Osteocyte (in vitro differentiated cells): ENCODE measurements at places on chromosomes 1 and 21.

GRCh38 chr1:247409869-247410544 is 6.0 kb upstream of the NLRP3 start:
- DNase-seq: no peak
- no peak overlapping the region for H3K4me3 ChIP-seq
- H3K4me1 ChIP-seq: peaks cover 2% of the 10 kb centered on the region
- H3K27ac ChIP-seq: no peak overlapping the region
- H3K27me3 ChIP-seq: peaks cover 8% of the 10 kb centered on the region
- no peaks in the 10 kb centered on the region for H3K36me3 ChIP-seq

DNA sequence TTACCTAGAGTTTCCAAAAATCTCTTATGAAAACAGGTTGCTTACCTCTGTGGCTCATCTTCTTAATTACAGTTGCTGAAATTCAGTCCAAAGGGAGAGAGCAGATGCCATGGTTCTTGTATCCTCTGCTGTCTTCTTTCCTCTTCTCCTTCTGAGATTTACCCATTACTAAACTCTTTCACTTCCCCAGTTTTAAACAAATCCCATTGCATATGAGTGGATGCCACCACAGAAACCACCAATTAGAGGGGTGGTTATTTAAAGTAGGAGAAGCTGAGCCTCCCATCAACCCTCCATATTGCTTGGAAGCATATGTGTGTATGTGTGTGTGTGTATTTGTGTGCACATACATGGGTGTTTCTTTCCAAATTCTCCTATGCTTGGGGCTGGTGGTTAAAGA is 128.5 kb upstream of the KCNK1 start:
- H3K36me3 ChIP-seq: no peaks in the 10 kb centered on the region
- H3K27ac ChIP-seq: no peak overlapping the region
- no peak overlapping the region for H3K4me3 ChIP-seq
- no peak for DNase-seq
- H3K27me3 ChIP-seq: peaks cover 2% of the 10 kb centered on the region
- no peaks in the 10 kb centered on the region for H3K4me1 ChIP-seq

GRCh38 chr1:43431676-43432075 is 22.1 kb downstream of the HYI start:
- H3K4me3 ChIP-seq: no peak overlapping the region
- no peak overlapping the region for H3K27ac ChIP-seq
- H3K4me1 ChIP-seq: no peaks in the 10 kb centered on the region
- H3K27me3 ChIP-seq: no peaks in the 10 kb centered on the region
- no peak for DNase-seq

- H3K36me3 ChIP-seq: no peaks in the 10 kb centered on the region
- DNase-seq: no peak
- no peak overlapping the region for H3K27ac ChIP-seq
- no peak overlapping the region for H3K4me3 ChIP-seq
- peaks cover 4% of the 10 kb centered on the region for H3K4me1 ChIP-seq
These were observed 45.5 kb downstream of the HUNK start for GRCh38 chr21:31918250-31918775.

DNA sequence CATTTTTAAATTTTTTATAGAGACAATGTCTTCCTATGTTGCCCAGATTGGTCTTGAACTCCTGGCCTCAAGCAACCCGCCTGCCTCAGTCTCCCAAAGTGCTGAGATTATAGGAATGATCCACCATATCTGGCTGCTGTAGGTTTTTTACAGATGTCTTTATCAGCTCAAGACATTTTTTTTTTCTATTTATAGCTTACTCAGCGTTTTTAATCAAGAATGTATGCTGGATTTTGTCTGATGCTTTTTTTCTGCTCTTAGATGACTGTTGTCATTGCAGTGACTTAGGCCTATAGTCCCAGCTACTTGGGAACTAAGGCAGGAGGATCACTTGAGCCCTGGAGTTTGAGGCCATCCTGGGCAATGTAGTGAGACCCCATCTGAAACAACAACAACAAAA is 72.5 kb downstream of the POFUT2 start:
- H3K27ac ChIP-seq: no peak overlapping the region
- DNase-seq: no peak
- peaks cover 2% of the 10 kb centered on the region for H3K4me1 ChIP-seq
- no peak overlapping the region for H3K4me3 ChIP-seq
- no peaks in the 10 kb centered on the region for H3K27me3 ChIP-seq

- H3K4me1 ChIP-seq: peaks cover 2% of the 10 kb centered on the region
- no peak for DNase-seq
- no peak overlapping the region for H3K27ac ChIP-seq
- no peak overlapping the region for H3K4me3 ChIP-seq
These were observed 243.0 kb downstream of the TRABD2B start for GRCh38 chr1:47754221-47754620.

DNA sequence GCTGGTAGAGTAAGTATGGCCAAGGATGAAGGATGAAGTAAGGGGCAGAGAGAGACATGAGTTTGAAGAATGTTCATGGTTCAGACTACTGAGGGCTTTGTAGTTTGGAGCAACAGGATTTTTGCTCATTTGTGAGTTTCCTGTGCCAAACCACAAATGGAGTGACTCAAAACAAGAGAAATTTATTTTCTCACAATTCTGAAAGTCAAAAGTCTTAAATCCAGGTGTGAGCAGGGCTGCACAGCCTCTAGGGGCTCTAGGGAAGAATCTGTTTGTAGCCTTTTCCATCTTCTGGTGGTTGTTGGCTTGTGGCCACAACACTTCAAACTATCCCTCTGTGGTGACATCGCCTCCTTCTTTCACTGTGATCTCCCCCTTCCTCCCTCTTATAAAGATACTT is 58.9 kb downstream of the RHOU start:
- peaks cover 5% of the 10 kb centered on the region for H3K27me3 ChIP-seq
- H3K27ac ChIP-seq: no peak overlapping the region
- no peak overlapping the region for H3K4me3 ChIP-seq

DNA sequence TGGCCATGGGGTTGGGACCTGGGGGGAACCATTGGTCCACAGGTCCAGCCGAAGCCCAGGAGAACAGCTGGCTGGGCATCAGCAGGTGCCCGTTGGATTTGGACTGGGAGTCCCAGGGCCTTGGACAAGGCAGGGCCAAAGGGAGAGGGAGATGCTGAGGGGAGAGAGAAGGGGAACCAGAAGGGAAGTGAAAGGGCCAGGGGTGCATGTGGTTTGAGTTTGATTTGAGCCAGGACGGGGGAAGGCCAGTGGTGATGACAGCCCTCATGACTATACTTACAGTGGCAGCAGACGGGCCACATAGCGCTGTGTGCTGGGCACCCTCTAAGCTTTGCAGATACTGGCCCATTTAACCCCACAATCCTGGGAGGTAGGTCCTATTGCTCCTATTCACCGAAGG is 18.8 kb downstream of the AGRN start:
- peaks cover 6% of the 10 kb centered on the region for H3K36me3 ChIP-seq
- H3K4me3 ChIP-seq: no peak overlapping the region
- peaks cover 6% of the 10 kb centered on the region for H3K4me1 ChIP-seq
- no peak for DNase-seq

- H3K36me3 ChIP-seq: no peaks in the 10 kb centered on the region
- no peak overlapping the region for H3K27ac ChIP-seq
- H3K4me1 ChIP-seq: no peaks in the 10 kb centered on the region
- no peak overlapping the region for H3K4me3 ChIP-seq
- H3K27me3 ChIP-seq: no peaks in the 10 kb centered on the region
These were observed 317.6 kb upstream of the PROX1 start for GRCh38 chr1:213669964-213670691.

DNA sequence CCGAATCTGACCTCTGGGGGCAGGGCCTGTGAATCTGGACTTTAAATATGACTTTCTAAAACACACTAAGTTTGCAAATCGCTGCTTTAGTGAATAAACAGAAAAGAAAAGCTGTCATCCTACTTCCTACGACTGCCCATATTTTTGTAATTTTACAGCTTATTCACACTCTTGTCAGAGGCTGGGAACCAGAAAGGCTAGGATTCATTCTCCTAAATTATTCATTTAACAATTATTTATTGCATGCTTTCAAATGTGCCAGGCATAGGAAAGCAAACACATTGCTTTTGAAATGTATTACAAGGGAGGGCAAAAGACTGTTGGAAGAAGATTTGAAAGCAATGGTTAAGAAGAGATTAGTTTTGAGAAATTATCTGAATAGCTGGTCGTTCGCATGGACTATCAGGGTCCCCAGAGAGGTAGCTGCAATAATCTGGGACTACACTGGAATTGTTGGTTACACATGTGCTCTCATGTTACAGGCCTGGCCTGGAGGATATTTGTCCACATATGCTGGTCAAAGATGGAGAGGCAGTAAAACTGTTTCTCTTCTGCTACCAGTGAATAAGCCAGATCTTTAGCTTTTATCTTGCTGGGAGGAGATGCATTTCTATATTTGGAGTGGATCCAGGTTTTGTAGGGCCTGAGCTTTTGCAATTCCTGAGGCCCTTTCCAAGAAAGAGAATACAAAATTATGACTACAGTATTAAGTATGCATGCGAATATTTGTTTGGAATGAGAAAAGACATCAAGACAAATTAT is 29.6 kb upstream of the SFPQ start:
- H3K27ac ChIP-seq: no peak overlapping the region
- peaks cover 9% of the 10 kb centered on the region for H3K27me3 ChIP-seq
- H3K4me1 ChIP-seq: peaks cover 8% of the 10 kb centered on the region
- H3K4me3 ChIP-seq: no peak overlapping the region
- no peak for DNase-seq

- H3K4me1 ChIP-seq: peaks cover 37% of the 10 kb centered on the region
- no peak for DNase-seq
- H3K4me3 ChIP-seq: no peak overlapping the region
- peak overlapping the region; percentile 82 for H3K27ac ChIP-seq
- H3K36me3 ChIP-seq: peaks cover 12% of the 10 kb centered on the region
- H3K27me3 ChIP-seq: no peaks in the 10 kb centered on the region
These were observed 195.0 kb downstream of the ROR1 start for GRCh38 chr1:63968663-63969440.

GRCh38 chr1:82837766-82838465 is 1037.2 kb downstream of the ADGRL2 start:
- peak overlapping the region; percentile 39 for H3K27ac ChIP-seq
- H3K27me3 ChIP-seq: no peaks in the 10 kb centered on the region
- H3K36me3 ChIP-seq: no peaks in the 10 kb centered on the region
- H3K4me1 ChIP-seq: peaks cover 13% of the 10 kb centered on the region
- DNase-seq: no peak
- H3K4me3 ChIP-seq: no peak overlapping the region

GRCh38 chr1:226678701-226679100 is 60.4 kb downstream of the ITPKB start:
- DNase-seq: no peak
- no peaks in the 10 kb centered on the region for H3K27me3 ChIP-seq
- peaks cover 54% of the 10 kb centered on the region for H3K4me1 ChIP-seq
- no peak overlapping the region for H3K4me3 ChIP-seq
- peak overlapping the region; percentile 42 for H3K27ac ChIP-seq

GRCh38 chr1:186403632-186404031 is 28.0 kb downstream of the ODR4 start:
- H3K4me3 ChIP-seq: no peak overlapping the region
- H3K36me3 ChIP-seq: peaks cover 25% of the 10 kb centered on the region
- no peak for DNase-seq
- H3K4me1 ChIP-seq: no peaks in the 10 kb centered on the region
- H3K27me3 ChIP-seq: no peaks in the 10 kb centered on the region

DNA sequence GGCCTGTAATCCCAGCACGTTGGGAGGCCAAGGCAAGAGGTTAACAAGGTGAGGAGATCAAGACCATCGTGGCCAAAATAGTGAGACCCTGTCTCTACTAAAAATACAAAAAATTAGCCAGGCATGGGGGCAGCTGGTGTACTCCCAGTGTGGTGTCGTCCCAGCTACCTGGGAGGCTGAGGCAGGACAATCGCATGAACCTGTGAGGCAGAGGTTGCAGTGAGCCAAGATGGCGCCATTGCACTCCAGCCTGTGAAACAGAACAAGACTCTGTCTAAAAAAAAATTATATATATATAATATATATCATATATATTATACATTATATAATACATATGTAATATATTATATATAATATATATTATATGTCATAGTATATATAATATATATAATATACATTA is 249.2 kb upstream of the TPTE start:
- H3K36me3 ChIP-seq: no peaks in the 10 kb centered on the region
- no peaks in the 10 kb centered on the region for H3K4me1 ChIP-seq
- no peak overlapping the region for H3K27ac ChIP-seq
- H3K4me3 ChIP-seq: no peak overlapping the region
- DNase-seq: peak; percentile 64
- no peaks in the 10 kb centered on the region for H3K27me3 ChIP-seq

DNA sequence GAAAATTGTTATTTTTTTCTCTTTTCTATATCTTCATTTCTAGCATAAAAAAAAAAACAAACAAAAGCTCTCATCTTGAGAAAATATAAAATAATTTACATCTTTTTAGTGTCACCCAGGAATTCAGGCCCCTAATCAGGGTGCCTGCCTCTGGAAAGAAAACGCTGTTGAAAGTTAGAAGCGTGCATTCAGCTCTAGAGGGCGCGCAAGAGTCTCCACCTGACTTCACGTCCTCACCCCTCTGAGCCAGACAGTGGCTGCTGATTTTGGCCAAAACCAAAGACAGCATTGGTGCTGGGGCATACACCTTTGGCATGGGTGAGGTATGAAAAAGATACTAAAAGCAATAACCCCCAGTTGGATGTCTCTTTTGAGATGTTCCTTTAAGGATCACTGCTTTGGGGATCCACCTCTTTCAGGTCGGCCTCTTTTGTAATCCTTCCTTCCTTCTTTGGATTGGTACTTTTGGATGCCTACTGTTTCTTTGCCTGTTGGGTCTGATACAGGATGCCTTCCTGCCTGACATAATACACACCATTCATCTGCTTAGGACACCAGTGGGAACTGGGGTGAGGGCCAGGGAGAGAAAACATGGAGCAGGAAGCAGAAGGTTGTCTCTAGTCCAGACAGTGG is 77.6 kb upstream of the CHRM3 start:
- no peaks in the 10 kb centered on the region for H3K4me1 ChIP-seq
- no peak overlapping the region for H3K4me3 ChIP-seq
- H3K36me3 ChIP-seq: no peaks in the 10 kb centered on the region
- peaks cover 5% of the 10 kb centered on the region for H3K27me3 ChIP-seq
- no peak overlapping the region for H3K27ac ChIP-seq

- H3K27ac ChIP-seq: no peak overlapping the region
- no peak for DNase-seq
- no peaks in the 10 kb centered on the region for H3K4me1 ChIP-seq
- peaks cover 3% of the 10 kb centered on the region for H3K36me3 ChIP-seq
These were observed 9.8 kb downstream of the TMEM35B start for GRCh38 chr1:34975338-34975737.

GRCh38 chr1:114248162-114248561 is 94.5 kb upstream of the SYT6 start:
- no peak for DNase-seq
- H3K27ac ChIP-seq: no peak overlapping the region
- no peaks in the 10 kb centered on the region for H3K4me1 ChIP-seq
- no peak overlapping the region for H3K4me3 ChIP-seq
- peaks cover 8% of the 10 kb centered on the region for H3K27me3 ChIP-seq

DNA sequence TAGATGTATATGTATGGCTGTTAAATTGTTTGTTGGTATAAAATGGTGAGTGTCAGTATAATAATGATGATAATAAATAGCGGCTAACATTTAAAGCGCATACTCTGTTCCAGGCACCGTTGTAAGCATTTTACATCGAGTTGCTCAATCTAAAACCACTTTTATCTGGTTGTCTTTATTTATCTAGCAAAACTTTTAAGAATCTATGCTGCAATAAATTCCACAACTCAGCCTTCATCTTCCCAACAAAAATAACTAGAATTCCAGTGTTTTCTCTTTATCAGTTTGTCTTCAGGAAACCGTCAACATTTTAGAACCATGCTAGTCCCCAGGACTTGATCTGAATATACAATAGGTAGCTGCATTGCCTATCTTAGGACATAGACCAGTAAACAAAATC is 19.3 kb upstream of the SLC16A1 start:
- no peaks in the 10 kb centered on the region for H3K4me1 ChIP-seq
- H3K36me3 ChIP-seq: peaks cover 10% of the 10 kb centered on the region
- no peak overlapping the region for H3K4me3 ChIP-seq
- H3K27me3 ChIP-seq: no peaks in the 10 kb centered on the region
- no peak for DNase-seq
